GM23248 (cell line): ENCODE measurements at places on chromosomes 3 and 15. TPM values are rescaled to one million over a fixed set of nuclear protein-coding genes. Genes with fewer than 3 reads are reported as not detected.

Gene PEAK1
- total RNA-seq, result 72.5 and 74.5 TPM in 2 replicates

DNA sequence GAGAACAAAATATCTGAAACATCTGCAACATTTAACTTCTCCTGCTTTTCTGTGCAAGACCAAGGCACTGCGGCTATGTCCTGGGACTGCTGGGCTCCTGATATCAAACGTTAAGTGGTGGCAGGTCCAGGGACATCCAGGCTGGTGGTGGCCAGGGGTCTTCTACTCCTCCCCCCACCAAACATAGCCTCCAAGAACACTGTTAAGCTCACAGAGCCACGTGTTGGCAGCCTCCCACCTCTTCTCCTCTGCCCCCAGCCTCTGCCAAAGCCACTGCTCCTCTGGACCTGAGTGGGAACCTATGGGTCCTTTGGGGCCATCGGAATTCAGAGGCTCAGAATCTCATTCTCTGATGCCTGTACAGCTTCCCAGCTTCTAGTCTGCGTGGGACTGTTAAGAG lies 325.7 kb downstream of the ARRDC4 start:
- DNase-seq, result no peak

DNA sequence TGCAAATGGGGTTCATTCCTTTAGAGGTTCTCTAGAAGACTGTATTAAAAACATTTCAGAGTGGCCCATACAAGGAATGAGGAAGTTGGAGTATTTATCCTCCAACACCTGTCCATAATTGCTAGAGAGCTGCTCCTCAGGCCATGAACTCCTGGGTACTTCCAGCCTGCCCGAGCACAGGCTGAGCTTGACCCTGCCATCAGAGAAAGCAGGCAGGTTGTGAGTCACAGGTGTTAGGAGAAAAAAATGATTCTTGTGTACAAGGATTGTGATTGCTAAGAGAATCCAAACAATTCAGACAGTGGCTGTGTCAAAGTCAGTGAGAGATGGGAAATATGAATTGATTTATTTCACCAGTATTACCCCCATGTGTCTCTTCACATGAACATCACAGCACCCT lies 156.8 kb upstream of the GADL1 start:
- no peak for DNase-seq

DNA sequence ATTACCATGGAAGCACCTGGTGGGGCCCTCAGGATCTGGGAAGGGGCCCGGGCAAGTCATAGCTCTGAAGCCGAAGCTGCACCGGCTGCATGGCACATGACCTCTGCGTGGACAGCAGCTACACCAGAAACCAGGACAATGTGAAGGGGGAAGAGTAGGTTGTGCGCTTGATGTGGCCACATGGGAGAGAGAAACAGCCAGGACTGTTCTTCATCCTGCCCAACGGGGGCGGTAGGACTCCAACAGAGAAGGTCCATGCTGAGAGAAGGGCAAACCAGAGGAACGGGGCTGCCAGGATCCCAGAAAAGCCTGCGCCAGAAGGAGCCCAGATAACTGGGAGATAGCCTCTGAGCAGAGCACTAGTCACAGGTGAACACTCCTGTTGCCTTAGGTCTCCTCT lies 54.9 kb upstream of the PRR20G start:
- no peak for DNase-seq

DNA sequence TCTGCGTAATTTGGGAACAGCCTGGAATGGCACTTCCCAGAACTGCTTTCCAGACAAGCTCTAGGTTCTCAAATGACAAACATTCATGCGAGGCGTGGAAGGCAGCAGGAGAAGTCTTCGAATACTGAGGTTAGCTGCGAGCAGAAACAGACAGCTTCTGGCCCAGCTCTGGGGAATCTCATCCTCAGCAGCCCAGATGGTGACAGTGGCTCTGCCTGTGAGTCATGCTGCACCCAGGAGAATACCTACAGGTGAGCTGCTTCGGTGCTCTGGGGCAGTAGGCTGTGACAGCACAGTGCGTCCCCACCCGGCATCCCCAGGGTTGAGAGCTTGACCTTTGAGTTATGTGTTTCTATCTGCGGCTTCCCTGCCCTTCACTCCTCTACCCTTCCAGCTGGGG lies 258.6 kb downstream of the KLF13 start:
- DNase-seq, result no peak

DNA sequence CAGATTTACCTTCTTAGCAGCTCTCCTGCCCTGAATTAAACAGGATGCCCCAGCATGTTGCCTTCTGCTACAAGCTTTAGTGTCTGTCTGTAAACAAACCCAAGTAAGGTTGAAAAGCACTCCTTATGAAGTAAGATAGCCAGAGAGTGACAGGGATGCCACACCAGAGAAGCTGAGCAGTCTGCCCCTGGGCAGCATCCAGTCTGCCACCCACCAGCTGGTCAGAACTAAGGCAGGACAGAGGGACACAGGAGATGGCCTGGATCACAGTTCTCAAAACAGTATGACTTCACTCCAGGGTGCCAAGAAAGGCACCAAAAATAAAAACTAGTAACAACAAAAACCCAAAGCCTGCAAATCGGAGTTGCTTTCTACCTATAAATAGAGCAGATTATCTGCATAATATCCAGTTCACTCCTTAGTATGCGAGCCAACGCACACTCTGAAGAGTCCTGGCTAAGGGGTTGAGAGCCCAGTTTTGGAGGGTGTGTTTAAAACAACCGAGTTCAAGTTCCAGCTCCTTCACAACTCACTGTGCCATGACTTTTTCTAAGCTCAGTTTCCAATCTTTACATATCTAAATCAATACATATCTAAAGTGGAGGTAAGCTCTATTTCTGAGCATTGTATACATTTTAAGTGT lies 198.9 kb downstream of the KCNMB2 start:
- no peak for DNase-seq

GRCh38 chr3:183108001-183108449 lies 8.7 kb upstream of the MCCC1 start:
- no peak for DNase-seq

- peak; percentile 67 for DNase-seq
Observed at GRCh38 chr3:115512565-115513415, 110.5 kb upstream of the GAP43 start.

- DNase-seq, result peak; percentile 83
Observed at GRCh38 chr3:151345859-151346258, 16.5 kb upstream of the P2RY13 start.

GRCh38 chr3:16325850-16326249 lies 60.8 kb downstream of the OXNAD1 start:
- no peak for DNase-seq

Gene RBMS3
- total RNA-seq, result 40.0 and 45.7 TPM in 2 replicates
